Activated naive CD4-positive, alpha-beta T cell treated with anti-CD3 and anti-CD28 coated beads, Interleukin-2, amount 10 ng/mL, durations not matched to agents 5 hours and 36 hours (primary cell): ENCODE measurements at places on chromosomes 3 and 15. TPM values are rescaled to one million over a fixed set of nuclear protein-coding genes. Genes with fewer than 3 reads are reported as not detected.

AGBL1 gene
- total RNA-seq, result not detected

SLCO3A1 gene
- total RNA-seq, result 40.5 TPM

TNFSF10 gene
- 72.7 TPM for total RNA-seq

GMNC gene
- not detected for total RNA-seq

ZSCAN2 gene
- 6.5 TPM for total RNA-seq

TRIM69 gene
- 42.4 TPM for total RNA-seq

MYLK gene
- not detected for total RNA-seq
